Dorsolateral prefrontal cortex (tissue), 122 donors: ENCODE measurements at places on chromosomes 12 and 14.

DNA sequence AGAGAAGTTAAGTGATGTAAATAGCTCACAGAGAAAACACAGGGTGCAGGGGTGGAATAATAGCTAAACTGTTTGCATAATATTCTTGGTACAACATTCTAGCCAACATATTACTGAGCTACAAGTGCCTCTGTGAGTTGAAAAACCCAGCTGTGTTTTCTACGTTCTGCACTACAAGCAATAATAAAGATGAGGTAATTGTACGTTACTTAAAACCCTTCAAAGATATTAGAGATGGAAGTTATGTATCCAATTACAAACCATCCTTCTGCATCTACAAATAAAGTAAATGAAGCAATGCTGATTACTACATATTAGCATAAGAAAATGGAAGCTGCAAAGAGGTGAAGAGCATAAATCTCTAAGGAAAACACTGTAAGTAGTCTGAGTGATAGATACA is 271.4 kb downstream of the SSPN start:
- DNase-seq = no peak

- DNase-seq = peak; percentile 22
Observed at GRCh38 chr14:104549536-104550339, 29.8 kb upstream of the C14orf180 start.

DNA sequence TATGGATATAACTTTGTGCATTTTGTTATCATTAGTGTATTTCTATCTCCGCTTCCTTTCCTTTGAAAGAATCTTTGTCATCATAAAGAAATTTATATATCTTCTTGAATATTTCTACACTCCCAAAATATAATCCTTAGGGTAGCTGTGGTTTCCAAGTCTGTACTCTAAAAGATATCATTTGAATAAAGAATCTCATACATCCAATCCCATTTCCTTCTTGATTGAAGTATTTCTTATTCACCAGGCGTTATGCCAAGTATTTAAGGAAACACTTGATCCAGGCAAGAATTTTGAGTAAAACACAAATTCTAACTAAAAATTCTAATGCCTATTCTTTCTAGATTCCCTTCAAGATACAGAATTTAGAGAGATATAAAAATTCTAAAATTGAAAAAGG is 821.8 kb downstream of the GALC start:
- DNase-seq = no peak

GRCh38 chr12:107404981-107405380 is 280.6 kb upstream of the PWP1 start:
- no peak for DNase-seq

DNA sequence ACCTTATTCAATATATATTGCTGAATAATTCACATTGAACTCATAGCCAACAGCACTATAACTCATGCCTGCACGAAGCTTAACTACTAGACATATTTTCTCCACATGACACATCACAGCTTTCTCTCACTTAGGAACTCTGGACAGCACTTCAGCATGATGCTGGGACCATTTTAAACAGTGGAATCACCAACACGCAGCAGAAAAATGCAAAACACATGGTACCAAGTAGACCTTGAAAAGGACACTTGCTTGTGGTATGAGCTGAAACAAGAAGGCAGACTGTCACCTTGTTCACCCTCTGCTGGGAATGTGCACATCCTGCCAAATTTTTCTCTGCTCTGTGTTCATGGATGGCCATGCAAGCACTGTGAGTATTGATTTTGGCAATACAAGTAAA is 34.8 kb upstream of the CD9 start:
- DNase-seq = no peak

DNA sequence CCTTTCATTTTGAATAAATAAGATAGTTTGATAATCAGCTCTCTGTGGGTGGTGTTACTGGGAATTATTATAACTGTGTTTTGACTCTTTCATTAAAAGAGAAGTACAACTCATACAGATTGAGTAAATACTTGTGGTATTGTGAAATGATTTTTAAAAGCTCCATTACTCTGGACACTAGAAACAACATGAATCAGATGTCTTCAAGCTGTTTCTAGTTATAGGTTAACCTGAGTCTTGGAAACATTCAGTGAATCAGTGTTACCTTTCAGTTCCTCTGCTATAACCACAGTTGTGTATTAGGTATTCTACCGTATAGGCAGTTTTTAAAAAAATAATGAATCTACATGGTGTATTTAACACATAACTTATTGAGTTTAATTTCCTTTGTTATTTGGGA is 128.4 kb upstream of the SSTR1 start:
- no peak for DNase-seq

- DNase-seq = no peak
Observed at GRCh38 chr14:55912344-55912743, 205.9 kb upstream of the PELI2 start.

- peak; percentile 44 for DNase-seq
Observed at GRCh38 chr12:4909734-4910501, at the start of gene KCNA1. KCNA1 (plus strand) TSS chr12:4909905; CDS start chr12:4911379, 1,474 bp downstream.

DNA sequence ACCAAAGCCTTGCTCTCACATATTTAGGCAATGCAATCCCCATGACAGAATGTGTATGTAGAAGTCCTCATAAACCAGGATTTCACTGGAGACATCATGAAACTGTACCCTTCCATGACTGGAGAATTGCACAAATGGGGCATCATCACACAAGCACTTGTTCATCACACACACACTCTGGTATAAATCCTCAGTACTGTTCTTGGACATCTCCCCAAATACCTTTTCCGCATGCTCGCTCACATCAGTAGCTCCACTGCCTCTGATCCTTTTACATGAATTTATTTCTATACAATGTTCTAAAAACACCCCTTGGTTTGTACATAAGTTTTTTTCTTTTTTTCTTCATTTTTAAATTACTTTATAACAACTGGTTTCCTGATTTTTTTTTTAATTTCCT is 3.3 kb upstream of the ING4 start:
- no peak for DNase-seq

GRCh38 chr14:21039585-21040369 is 2.4 kb upstream of the RNASE7 start:
- peak; percentile 56 for DNase-seq

DNA sequence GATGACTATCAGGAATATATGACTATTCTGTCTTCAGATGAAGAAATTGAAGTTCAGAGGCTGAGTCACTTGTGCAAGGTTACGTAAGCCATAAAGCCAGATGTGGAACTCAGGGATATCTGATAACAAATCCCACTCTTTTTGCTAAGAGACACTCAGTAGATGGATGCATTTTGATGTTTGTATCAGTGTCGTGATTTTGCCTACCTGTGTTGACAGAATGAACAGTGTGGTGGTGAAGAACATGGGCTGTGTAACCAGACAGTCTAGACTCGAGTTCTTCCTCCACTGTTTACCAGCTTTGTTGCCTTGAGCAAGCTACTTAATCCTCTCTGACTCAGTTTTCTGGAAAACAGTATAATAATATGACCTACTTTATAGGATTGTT is 93.9 kb downstream of the DAAM1 start:
- no peak for DNase-seq

DNA sequence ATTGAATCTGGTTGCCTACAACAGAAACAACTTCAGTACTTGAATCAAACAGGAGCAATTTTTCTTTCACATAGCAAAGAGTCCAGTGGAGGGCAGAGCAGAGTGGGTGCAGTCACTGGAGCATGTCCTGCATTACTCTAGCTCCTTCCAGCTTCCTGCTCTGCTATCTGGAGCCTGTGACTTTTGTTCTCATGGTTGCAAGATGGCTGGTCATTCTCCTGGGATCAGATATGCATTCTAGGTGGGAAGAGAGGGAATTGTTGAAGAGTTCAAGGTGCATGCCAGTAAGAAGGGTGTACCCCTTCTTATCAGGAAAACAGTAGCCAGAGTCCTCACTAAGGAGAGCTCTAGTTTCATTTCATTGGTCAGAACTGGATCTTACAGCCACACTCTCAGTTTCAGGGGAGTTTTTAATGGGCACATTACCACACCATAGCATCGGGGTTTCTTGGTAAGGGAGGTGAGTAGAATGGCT is 8.0 kb downstream of the IFT43 start:
- no peak for DNase-seq

- no peak for DNase-seq
Observed at GRCh38 chr14:51253880-51254279, 13.8 kb downstream of the TMX1 start.

GRCh38 chr12:113374823-113375428 is 16.5 kb downstream of the PLBD2 start:
- no peak for DNase-seq

GRCh38 chr14:75333606-75334548 is 55.2 kb downstream of the FOS start:
- DNase-seq = no peak

- no peak for DNase-seq
Observed at GRCh38 chr12:121523741-121524140, 57.1 kb downstream of the KDM2B start.
